HFFc6 (cell line): ENCODE measurements at places on chromosomes 16 and 17. TPM values are rescaled to one million over a fixed set of nuclear protein-coding genes. Genes with fewer than 3 reads are reported as not detected.

The NPIPB6 gene
- 0.51 to 0.72 TPM in 2 of 3 replicates, not detected in the other for total RNA-seq

The NTN3 gene
- 0.18 to 0.43 TPM (median 0.24 TPM) in 3 replicates for total RNA-seq

The KRTAP4-9 gene
- 0.29 to 0.77 TPM in 2 of 3 replicates, not detected in the other for total RNA-seq

The CA7 gene
- total RNA-seq = not detected in 3 replicates

The NAGS gene
- 0.63 and 0.91 TPM in 2 replicates for total RNA-seq

The RNF112 gene
- 0.55 to 1.7 TPM (median 1.1 TPM) in 3 replicates for total RNA-seq

The CPNE7 gene
- total RNA-seq = 16.1 to 21.6 TPM (median 21.1 TPM) in 3 replicates

The MT1E gene
- 244 and 458 TPM in 2 replicates for total RNA-seq

The SEPTIN12 gene
- not detected in 3 replicates for total RNA-seq

The RASD1 gene
- 0.30 to 1.8 TPM (median 0.48 TPM) in 3 replicates for total RNA-seq

The TAC4 gene
- total RNA-seq = not detected in 3 replicates

The ADAP2 gene
- total RNA-seq = 0.37 and 0.39 TPM in 2 replicates

GRCh38 chr16:9567666-9568065 is 476.2 kb downstream of the HAPSTR1 start:
- H3K4me1 ChIP-seq = no peaks in the 10 kb centered on the region
- H3K36me3 ChIP-seq = no peaks in the 10 kb centered on the region; the same call in 1 of the 2 replicates
- no peak for DNase-seq
- no peaks in the 10 kb centered on the region for H3K27me3 ChIP-seq
- no peak overlapping the region for H3K27ac ChIP-seq
- no peak overlapping the region for H3K4me3 ChIP-seq

- no peak overlapping the region for H3K27ac ChIP-seq
- 0 out of 2 replicates have a peak, but pooled peaks cover 4% of the 10 kb centered on the region for H3K36me3 ChIP-seq
- DNase-seq = no peak
- H3K4me1 ChIP-seq = peaks cover 18% of the 10 kb centered on the region
- H3K4me3 ChIP-seq = no peak overlapping the region
Observed at GRCh38 chr17:45363498-45363897, 46.7 kb upstream of the MAP3K14 start.

- H3K4me1 ChIP-seq = no peaks in the 10 kb centered on the region
- H3K36me3 ChIP-seq = no peaks in the 10 kb centered on the region
- H3K27ac ChIP-seq = no peak overlapping the region
- H3K4me3 ChIP-seq = no peak overlapping the region
- H3K27me3 ChIP-seq = peaks cover 27% of the 10 kb centered on the region
Observed at GRCh38 chr16:71373073-71373472, 14.6 kb downstream of the CALB2 start.

- H3K4me1 ChIP-seq = peaks cover 65% of the 10 kb centered on the region
- DNase-seq = peak; percentile 42
- peak overlapping the region; percentile 15; the same call in 1 of the 2 replicates for H3K4me3 ChIP-seq
- peaks cover 6% of the 10 kb centered on the region for H3K27me3 ChIP-seq
- peak overlapping the region; percentile 54 for H3K27ac ChIP-seq
- H3K36me3 ChIP-seq = peaks cover 5% of the 10 kb centered on the region
Observed at GRCh38 chr17:42365136-42365535, 23.1 kb downstream of the STAT3 start.

DNA sequence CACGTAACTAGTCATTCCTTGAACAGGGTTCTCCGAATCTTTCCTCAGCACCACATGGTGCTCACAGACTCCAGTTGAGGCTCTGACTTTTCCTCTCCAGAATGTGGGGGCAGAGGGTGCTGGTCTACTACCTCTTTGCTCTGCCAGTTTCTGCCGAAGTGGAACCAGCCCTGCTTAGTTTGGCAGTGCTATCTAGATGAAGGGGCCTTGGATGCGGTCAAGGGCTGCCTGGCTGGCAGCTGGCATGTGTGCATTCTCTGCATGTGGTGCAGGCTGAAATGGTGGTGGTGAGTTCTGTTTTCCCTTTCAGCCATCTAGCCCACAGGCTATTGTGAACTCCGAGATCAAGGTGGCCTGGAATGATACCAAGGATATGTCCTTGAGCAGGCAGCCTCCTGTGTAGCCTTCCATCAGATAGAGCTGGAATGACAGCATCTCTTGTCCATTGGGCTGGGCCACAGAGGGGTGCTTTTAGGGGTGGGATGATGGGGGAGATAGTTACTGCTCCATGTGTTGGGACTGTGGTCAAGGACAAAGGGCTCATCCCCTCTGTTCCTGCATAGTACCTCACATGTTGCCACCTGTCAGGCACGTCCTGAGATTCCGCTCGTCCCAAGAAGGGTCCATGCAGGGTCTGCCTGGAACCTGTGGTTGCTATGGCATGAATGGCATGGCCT is 2.0 kb downstream of the DYNLL2 start:
- peak overlapping the region; percentile 94 for H3K4me3 ChIP-seq
- H3K27me3 ChIP-seq = peaks cover 4% of the 10 kb centered on the region; the same call in 1 of the 2 replicates
- H3K36me3 ChIP-seq = peaks cover 35% of the 10 kb centered on the region
- no peak for DNase-seq

GRCh38 chr16:77833921-77834634 is 45.7 kb downstream of the VAT1L start:
- H3K27me3 ChIP-seq = peaks cover 4% of the 10 kb centered on the region
- no peak overlapping the region for H3K27ac ChIP-seq

DNA sequence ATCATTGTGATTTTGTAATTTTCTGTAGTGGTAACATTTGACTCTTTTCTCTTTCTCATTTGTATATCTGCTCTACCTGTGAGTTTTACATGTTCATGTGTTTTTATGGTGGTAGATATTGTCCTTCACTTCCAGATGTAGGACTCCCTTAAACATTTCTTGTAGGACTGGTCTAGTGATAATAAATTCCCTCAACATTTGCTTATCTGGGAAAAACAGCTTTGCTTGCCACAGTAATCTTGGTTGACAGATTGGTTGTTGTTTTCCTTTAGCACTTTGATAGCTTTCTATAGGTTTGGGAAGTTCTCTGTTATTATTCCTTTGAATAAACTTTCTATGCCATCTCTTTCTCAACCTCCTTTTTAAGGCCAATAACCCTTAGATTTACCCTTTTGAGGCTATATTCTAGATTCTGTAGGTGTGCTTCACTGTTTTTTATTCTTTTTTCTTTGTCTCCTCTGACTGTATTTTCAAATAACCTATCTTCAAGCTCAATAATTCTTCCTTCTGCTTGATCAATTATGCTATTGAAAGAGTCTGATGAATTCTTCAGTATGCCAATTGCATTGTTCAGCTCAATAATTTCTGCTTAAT is 32.1 kb upstream of the GINS3 start:
- no peak for DNase-seq
- H3K4me1 ChIP-seq = no peaks in the 10 kb centered on the region
- H3K27ac ChIP-seq = no peak overlapping the region
- peaks cover 16% of the 10 kb centered on the region for H3K27me3 ChIP-seq

DNA sequence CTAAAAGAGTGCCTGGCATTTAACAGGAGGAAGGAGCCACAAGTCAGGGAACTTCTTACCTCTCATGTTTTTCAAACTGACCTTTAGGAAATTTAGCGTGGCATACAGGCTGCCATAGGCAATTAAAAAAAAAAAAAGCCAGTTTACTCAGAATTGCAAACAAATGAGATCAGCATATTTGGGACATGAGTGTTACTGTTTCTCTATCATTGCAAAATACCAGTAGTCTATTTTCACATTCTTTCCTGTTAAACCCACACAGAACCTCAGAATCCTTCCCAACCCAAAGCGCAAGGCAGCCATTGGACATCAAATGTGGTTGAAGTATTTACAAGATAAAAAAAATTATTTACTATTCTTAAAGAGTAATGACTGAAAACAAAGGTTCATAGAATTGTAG is 366.4 kb upstream of the DYNLRB2 start:
- peak; percentile 81 for DNase-seq
- peak overlapping the region; percentile 31 for H3K4me3 ChIP-seq
- H3K36me3 ChIP-seq = no peaks in the 10 kb centered on the region
- peaks cover 9% of the 10 kb centered on the region for H3K4me1 ChIP-seq
- H3K27ac ChIP-seq = peak overlapping the region; percentile 83

DNA sequence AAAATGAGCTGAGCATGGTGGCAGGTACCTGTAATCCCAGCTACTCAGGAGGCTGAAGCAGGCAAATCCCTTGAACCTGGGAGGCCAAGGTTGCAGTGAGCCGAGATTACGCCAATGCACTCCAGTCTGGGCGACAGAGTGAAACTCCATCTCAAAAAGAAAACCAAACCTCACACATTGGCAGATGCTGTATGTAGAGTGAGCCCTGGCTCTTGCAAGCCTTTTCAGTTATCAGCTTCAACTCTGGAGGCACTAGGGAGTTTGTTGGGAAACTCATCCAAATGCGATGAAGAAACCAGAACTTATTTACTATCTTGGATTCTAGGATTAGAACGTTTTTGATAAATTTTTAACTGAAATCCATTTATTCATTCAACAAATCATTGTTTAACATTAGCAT is 56.9 kb upstream of the RASL10B start:
- peaks cover 37% of the 10 kb centered on the region for H3K36me3 ChIP-seq
- no peaks in the 10 kb centered on the region for H3K27me3 ChIP-seq
- no peak overlapping the region for H3K27ac ChIP-seq
- no peak overlapping the region for H3K4me3 ChIP-seq

DNA sequence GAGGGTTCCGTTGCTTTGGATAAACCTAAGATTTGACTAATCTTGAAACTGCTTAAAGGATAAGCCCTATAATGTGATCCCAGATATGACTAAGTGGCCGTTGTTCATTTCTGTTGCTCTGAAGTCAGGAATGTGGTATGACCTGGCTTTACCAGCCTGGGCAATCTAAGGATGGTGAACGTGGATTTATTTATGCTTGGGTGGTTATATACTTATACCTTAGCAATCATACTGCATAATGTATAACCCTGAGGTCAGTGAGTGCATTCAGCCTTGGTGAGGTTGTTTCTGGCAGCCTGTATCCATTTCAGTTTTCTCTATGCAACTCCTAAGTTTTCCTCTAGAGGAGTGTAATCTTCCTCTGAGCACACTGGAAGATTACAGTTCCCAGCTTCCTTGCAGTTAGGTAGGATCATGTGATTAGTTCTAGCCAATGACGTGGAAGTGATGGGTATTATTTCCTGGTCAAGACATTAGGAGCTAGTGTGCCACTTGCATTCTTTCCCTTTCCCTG is 41.9 kb downstream of the FTO start:
- peak overlapping the region; percentile 84 for H3K27ac ChIP-seq
- H3K4me1 ChIP-seq = peaks cover 54% of the 10 kb centered on the region
- DNase-seq = peak; percentile 74
- H3K4me3 ChIP-seq = peak overlapping the region; percentile 61

DNA sequence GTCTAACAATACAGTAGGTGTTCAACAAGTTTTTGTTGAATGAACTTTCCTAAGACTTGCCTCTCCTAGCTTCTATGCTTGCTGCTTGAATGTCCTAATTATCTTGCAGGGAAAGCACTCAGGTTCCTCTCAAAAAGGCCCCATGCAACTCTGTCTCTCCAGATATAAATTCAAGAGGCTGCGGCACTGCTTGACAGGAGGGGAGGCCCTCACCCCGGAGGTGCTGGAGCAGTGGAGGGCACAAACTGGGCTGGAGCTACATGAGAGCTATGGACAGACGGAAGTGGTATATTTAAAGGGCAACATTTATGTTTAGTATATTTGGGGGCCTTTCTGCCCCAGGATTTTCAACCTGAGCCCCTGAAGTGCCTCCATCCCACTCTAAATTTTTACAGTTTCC is 14.4 kb downstream of the THUMPD1 start:
- DNase-seq = no peak
- H3K4me3 ChIP-seq = no peak overlapping the region
- H3K27ac ChIP-seq = no peak overlapping the region
- H3K27me3 ChIP-seq = peaks cover 2% of the 10 kb centered on the region
- H3K36me3 ChIP-seq = no peaks in the 10 kb centered on the region

- peaks cover 4% of the 10 kb centered on the region; the same call in 1 of the 2 replicates for H3K27me3 ChIP-seq
- H3K4me3 ChIP-seq = no peak overlapping the region
- no peak for DNase-seq
- H3K36me3 ChIP-seq = no peaks in the 10 kb centered on the region
- peaks cover 12% of the 10 kb centered on the region; the same call in 1 of the 2 replicates for H3K4me1 ChIP-seq
Observed at GRCh38 chr17:40187238-40187637, 10.0 kb downstream of the RAPGEFL1 start.

- no peak overlapping the region for H3K4me3 ChIP-seq
- H3K36me3 ChIP-seq = no peaks in the 10 kb centered on the region
Observed at GRCh38 chr17:77723071-77723908, 235.2 kb upstream of the TNRC6C start.

GRCh38 chr16:12157517-12158093 is 181.1 kb downstream of the SNX29 start:
- H3K36me3 ChIP-seq = peaks cover 21% of the 10 kb centered on the region
- H3K4me3 ChIP-seq = peak overlapping the region; percentile 44; the same call in 1 of the 2 replicates
- peaks cover 45% of the 10 kb centered on the region for H3K4me1 ChIP-seq
- DNase-seq = peak; percentile 61
- H3K27ac ChIP-seq = peak overlapping the region; percentile 76

DNA sequence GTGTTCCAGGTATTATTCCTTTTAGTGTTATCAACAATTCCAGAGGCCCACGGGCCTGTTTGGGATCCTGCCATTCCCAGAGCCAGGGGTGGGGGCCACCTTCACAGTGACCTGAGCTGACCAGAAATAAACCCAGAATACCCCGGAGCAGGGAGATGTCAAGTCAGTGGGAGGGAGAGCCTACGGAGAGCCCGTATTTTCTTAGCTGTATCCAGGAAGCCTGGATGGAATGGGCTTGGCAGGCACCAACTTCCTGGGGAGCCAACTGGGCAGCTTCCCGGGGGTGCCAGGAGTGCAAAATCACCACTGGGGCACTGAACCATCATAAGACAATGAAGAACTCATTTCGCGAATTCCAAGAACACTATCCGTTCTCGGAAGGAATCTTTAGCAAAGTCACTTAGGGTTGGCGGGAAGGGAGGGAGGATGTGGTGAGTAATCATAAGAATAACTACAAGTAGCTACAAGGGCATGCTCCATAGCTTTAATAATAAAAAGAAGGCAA is 13.2 kb upstream of the MRTFB start:
- H3K4me1 ChIP-seq = peaks cover 10% of the 10 kb centered on the region
- H3K4me3 ChIP-seq = no peak overlapping the region
- no peak overlapping the region for H3K27ac ChIP-seq
- no peak for DNase-seq
- peaks cover 8% of the 10 kb centered on the region for H3K36me3 ChIP-seq
- H3K27me3 ChIP-seq = peaks cover 6% of the 10 kb centered on the region

DNA sequence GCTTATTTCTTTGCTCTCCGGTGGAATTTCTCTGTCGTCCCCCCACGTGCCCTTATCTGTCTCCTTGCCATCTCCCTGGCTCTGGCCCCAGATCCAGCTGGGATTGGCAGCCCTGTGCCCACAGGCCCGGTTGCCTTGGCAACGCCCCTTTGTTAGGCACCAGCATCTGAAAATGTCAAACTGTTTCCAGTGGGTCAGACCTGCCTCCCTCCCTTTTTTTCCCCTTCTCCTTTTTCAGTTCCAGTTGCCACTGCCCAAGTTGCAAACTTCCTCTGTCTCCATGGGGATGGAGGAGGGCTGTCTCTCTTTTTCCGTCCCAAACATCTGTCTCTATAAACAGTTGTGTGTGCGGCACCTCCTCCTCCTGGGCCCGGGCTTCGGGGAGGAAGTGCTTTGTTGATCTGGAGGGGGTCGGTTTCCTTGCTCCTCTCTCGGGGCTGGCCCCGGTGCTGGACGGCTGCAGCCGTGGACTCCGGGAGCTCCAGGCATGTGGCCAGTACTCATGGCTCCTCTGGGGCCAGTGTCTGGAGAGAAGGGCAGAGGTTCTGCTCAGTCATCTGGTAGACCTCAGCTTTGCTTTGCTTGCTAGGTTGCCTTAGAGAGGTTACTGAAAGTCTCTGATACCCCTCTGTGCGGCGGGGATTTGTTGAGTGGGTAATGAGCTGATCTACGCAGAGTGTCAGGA is 35.3 kb downstream of the SOCS3 start:
- DNase-seq = peak; percentile 84
- H3K4me3 ChIP-seq = peak overlapping the region; percentile 83
- H3K27ac ChIP-seq = peak overlapping the region; percentile 100
- H3K27me3 ChIP-seq = peaks cover 2% of the 10 kb centered on the region; the same call in 1 of the 2 replicates
- H3K36me3 ChIP-seq = no peaks in the 10 kb centered on the region
